CD8-positive, alpha-beta memory T cell (primary cell): ENCODE measurements at places on chromosomes 3 and 15. TPM values are rescaled to one million over a fixed set of nuclear protein-coding genes. Genes with fewer than 3 reads are reported as not detected.

GRCh38 chr3:124893526-124893925 is 6.4 kb upstream of the ITGB5 start:
- no peak for DNase-seq

Gene WNT5A
- not detected for total RNA-seq

- DNase-seq: no peak
These were observed 48.3 kb downstream of the SLC6A20 start for GRCh38 chr3:45748068-45748467.

DNA sequence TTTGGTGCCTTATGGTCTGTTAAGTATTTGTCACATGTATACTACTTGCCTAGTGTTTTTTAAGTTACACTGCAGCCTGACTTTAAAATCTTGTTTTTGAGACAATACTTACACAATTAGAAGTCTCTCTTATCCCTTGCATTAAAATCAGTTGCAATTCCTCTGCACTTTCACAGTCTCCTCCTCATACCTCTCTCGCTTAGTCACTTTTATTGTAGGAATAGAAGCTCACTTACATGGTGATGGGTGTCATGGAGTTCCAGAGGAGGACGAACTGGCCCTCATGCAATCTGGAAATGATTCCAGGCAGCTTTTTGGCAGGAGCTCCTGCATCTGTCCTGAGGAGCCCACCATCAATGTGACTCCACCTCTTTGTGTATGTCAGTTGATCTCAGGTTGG is 238.4 kb upstream of the TBC1D5 start:
- no peak for DNase-seq

Gene LYZL4
- total RNA-seq: not detected

Gene SKOR1
- total RNA-seq: 0.15 TPM

DNA sequence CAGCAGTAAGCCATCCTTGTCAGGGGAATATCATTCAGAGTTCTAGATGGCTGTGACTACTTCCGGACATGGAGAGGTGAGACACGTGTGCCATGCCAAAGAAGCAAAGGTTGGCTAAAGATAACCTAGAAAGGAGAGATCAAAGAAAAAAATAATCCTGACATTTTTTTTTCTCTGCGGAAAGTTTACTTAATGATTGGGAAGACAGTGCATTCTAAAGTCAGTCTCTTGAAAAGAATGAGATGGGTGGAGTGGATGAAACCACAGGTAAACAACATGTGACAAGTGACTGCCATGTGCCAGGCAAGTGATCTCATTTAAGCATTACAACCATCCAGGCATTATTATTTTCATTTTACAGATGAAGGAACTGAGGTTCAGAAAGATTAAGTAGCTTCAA is 436.6 kb downstream of the SOX2 start:
- DNase-seq: no peak

- DNase-seq: no peak
These were observed 511.6 kb upstream of the MDFIC2 start for GRCh38 chr3:70824078-70824477.

Gene DLL4
- not detected for total RNA-seq

- no peak for DNase-seq
These were observed 89.2 kb upstream of the PLCL2 start for GRCh38 chr3:16795581-16795980.

DNA sequence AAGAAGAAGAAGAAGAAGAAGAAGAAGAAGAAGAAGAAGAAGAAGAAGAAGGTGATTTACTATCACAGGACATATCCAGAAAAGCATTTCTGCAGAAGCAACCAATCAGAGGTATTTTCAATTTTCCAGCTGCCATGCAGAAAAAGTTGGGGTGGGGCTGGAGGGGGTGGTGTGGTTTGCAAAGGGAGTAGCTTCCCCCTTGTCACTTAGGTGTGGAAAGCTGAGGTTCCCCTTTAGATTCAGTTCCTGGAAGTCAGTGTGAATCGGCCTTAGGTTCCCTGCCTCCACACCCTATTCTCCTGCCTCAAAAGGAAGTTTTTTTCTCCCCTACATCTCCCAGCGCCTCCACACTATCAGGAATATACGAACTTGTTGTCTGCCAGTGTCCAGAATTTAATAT is 276.7 kb upstream of the ARRDC4 start:
- no peak for DNase-seq

Gene CCK
- not detected for total RNA-seq

- no peak for DNase-seq
These were observed 163.4 kb downstream of the ATG7 start for GRCh38 chr3:11435440-11436165.
